Activated CD4-positive, alpha-beta T cell treated with anti-CD3 and anti-CD28 coated beads, Interleukin-2, Interleukin-4, amounts not matched to agents 100 ng/mL and 50 ng/mL, durations not matched to agents 16 hours and 8 hours (primary cell): ENCODE measurements at places on chromosomes 12 and 14.

DNA sequence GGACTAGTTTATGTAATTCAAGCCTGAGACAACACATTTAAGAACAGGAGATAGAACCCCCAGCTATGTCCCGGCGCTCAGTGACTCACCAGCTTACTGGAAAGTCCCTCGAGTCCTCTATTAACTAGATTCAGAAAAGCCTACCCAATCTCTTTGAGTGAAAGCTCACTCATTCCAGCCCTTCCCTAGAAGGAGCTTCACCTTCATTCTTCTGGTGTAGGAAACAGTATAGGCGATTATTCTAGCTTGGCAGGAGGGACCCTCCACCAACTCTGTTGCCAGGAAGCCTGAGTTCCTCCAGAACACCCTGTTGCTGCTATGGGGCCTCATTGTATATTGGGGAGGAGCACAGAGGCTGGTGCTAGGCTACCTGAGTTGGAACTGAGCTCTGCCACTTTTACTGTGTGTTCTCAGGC is 57.2 kb upstream of the AEBP2 start:
- DNase-seq: peak; percentile 73

- DNase-seq: no peak
These were observed 47.1 kb downstream of the NCOR2 start for GRCh38 chr12:124520265-124520701.

DNA sequence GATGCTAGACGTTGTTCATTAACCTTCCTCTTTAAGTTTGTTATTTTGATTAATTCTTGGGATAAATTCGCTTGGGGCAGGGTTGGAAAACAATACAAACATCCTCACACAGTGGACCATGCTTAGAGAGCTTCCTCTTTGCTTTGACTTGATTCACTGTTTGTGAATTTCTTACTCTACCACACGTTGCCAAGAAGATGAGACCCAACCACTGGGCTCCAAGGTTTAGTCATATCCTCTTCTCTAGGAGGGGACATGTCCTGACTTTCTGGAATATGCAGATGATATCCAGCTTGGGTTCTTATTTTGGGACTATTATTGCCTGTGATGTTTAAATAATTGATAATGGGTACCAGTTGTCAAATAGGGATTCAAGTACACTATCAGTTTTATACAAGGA is 428.2 kb downstream of the ATP23 start:
- no peak for DNase-seq

GRCh38 chr12:24551163-24551786 is 397.6 kb downstream of the BCAT1 start:
- DNase-seq: no peak

DNA sequence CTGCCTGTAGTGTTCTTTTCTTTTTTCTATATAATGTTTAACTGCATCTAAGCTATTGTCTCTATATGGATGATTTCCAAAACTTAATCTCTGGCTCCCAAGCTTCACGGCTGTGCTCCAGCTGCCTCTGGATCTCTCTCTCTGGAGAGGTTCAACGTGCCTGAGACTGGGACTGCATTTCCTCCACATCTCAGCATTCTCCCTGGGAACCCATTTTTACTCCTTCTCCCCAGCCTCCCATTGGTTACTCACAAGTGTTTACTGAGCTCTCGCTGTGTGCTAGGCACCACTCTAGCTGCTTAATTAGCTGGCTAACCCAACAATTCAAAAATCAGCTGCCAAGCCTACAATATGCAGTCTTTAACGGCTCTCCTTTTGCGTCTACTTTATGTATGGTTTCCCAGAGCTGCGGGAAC is 34.7 kb downstream of the FBXL14 start:
- no peak for DNase-seq

GRCh38 chr14:50447461-50447860 is 50.8 kb upstream of the CDKL1 start:
- DNase-seq: no peak

- DNase-seq: no peak
These were observed 19.7 kb upstream of the IFT81 start for GRCh38 chr12:110104188-110105094.

- no peak for DNase-seq
These were observed 4.4 kb downstream of the LGALS3 start for GRCh38 chr14:55133416-55133815.

- DNase-seq: no peak
These were observed 149.0 kb upstream of the PRMT8 start for GRCh38 chr12:3342051-3342450.

GRCh38 chr12:11853126-11853525 is 203.7 kb downstream of the ETV6 start:
- no peak for DNase-seq

- no peak for DNase-seq
These were observed 73.8 kb downstream of the DDX51 start for GRCh38 chr12:132070298-132070697.

GRCh38 chr12:111224186-111225066 is 144.5 kb downstream of the PHETA1 start:
- no peak for DNase-seq

- DNase-seq: peak; percentile 83
These were observed 155.5 kb downstream of the PRKCH start for GRCh38 chr14:61476754-61477410.

- DNase-seq: no peak
These were observed 48.9 kb upstream of the DLK1 start for GRCh38 chr14:100677554-100678468.

- DNase-seq: no peak
These were observed 837.3 kb upstream of the TMEM132C start for GRCh38 chr12:127429551-127430285.

GRCh38 chr14:103704708-103705107 is 10.5 kb downstream of the XRCC3 start:
- no peak for DNase-seq

DNA sequence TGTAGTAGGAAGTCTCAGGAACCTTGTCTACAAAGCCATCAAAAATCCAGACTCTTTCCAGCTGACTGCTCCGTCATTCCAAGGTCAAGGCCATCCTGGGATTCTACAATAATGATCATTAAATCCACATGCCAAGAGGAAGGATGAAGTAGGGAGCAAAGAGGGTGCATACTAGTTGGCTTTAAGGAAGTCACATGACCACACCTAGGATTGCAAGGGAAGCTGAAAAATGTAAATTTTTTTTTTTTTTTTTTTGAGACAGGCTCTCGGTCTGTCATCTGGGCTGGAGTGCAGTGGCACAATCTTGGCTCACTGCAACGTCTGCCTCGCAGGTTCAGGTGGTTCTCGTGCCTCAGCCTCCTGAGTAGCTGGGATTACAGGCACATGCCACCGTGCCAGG is 7.3 kb upstream of the MRPL42 start:
- no peak for DNase-seq

- no peak for DNase-seq
These were observed 33.5 kb downstream of the A2ML1 start for GRCh38 chr12:8855891-8856290.

GRCh38 chr14:86057018-86057667 is 527.2 kb downstream of the FLRT2 start:
- peak; percentile 32 for DNase-seq

DNA sequence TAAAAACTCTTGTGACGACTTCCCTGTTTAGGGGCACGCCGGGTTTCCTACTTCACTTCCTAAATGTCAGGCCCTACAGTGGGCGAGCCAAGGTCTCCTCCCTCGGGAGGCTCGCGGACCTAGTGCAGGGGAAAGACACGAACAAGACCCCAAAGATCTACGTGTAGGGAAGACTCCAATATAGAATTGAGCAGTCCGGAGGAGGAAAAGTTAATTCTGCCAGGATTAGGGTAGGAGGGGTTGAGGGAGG is 564 bp downstream of the ATXN3 start:
- DNase-seq: no peak

DNA sequence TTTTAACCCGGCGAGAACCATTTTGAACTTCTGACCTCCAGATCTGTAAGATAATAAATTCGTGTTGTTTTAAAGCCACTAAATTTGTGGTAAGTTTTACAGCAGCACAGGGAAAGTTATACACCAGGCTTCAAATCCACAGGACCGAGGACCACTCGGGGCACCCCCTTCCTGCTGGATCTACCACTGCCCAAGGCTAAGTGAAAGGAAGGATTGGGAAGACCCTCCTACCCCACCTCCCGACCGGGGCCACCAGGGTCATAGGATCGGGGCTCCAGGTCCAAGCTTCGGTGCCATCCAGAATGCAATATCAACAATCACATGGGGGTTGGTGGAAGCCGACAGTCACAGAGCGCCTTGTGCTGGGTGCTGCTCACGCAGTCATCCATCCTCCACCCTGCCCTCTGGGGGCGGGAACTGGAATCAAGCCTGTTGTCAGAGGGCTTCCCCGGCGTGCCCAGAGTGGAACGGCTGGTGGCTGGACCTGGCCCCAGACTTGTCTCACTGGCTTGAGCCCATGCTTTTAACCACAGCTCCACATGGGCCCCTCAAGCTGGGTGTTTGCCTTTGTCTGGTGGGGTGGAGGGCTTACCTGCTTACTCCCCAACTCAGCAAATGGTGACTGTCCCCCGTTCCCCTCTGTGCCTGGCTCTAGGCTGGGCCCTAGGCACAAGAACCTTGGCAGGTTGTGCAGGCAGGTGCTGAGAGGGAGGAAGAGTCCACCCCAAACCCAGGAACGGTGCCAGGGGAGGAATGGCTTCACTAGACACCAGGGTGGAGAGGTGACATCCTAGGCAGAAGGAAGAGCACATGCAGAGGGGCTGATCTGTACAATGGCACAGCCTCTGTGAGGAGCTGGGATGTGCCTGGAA is 180.3 kb upstream of the RTL1 start:
- DNase-seq: no peak

DNA sequence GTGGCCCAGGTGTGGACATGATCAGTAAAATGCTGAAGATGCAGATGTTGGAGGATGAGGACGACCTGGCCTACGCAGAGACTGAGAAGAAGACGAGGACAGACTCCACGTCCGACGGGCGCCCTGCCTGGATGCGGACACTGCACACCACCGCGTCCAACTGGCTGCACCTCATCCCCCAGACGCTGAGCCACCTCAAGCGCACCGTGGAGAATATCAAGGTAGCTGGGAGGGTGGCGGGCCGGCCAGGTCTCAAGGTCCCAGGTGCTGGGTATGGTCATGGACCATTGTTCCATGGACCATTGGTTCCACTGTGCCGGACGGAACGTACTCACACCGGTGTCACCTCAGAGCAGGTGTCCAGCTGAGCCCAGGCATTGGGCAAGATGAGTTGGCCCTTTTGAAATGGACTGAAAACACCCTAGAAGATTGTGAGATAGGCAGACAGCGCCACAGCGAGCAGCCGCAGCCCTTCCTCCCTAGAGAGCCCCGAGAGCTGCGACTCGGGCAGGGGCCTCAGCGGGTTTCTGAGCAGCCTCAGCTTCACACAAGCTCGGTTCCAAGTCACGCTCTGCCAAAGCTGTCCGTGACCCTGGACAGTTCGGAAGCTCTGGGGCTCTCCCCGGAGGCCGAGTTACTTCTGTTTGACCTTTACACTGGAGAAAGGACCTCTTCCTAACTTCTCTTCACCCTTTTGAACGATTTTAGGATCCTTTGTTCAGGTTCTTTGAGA is 38.9 kb downstream of the HSP90AA1 start:
- DNase-seq: no peak

- no peak for DNase-seq
These were observed 308.2 kb downstream of the EMP1 start for GRCh38 chr12:13504736-13505135.

DNA sequence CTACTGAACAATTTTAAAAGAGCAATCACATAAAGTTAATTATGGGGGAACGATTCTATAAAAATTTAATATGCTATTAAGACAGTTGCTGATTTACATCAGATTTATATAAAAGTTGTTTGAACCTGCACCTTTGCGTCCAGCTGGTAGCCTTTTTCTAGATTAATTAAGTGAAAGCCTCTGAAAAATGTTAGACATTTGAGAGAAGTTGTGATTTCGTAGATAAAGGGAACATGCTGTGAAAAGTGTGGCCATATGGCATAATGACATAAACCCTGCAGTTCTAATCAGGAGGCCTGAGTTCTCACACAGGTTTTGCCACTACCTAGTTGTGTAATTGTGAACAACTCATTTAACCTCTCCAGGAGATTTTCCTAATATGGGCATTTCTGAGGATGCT is 187.2 kb downstream of the TMTC2 start:
- no peak for DNase-seq

DNA sequence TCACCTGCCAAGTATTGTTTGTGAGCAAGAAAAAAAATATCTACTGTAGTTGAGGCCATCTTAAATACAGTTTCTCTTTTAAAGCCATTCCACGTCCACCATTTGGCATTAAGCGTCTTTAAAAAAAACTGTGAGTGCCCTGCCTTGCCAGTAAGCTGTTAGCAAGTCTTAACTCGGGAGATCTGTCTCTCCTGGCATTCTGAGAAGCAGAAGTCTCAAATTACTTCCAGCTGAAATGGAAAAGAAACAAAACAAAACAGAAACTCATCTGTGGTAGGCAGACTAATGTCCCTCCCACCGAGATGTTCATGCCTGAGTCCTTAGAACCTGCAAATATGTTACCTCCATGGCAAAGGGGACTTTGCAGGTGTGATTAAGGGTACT is 126.2 kb downstream of the CRADD start:
- no peak for DNase-seq

DNA sequence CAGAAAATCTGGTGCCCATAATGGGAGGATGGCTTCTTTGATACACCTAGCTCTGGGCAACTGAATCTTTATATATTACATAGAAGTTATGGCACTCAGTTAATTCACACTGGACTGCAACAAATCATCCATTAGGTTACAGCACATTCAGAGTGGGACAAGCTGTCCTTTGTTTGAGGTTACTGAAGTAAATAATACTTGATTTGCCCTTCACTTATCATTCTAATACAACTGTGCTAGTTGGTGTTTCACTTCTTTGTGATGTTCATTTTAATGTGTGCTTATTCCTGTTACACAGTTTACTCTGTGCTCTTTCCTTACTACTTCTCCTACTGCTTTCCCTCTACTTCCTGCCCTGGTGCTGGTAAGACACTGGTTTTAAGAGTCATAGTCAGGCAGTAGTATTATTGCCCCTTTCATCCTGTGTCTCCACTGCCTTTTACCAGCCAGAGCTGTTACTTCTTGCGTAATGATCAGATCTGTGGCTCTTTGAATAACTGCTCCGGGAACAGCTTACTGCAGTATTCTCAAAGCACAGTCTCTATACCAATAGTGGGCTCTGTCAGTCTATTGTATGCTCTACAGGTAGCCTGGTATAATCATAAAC is 36.4 kb upstream of the GXYLT1 start:
- DNase-seq: no peak

DNA sequence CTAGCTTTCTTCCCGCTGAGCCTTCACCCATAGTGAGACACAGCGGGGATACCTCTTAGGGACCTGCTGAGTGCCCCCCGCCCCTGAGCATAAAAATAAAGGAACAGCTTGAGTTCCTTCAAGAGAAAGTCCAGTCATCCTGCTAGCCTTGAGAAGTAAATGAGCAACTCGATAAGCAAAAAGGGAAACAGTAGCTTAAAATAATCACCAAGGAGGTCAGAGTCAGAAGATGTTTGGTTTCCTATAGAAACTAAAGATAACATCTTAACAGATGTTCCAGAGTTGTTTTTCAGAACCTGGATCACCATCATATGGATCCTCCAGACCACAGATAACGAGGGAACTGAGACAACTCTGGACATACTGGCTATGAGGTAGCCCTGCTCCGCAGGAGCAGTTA is 94.0 kb downstream of the BCAT1 start:
- no peak for DNase-seq

- peak; percentile 67 for DNase-seq
These were observed 545.1 kb upstream of the ATP2B1 start for GRCh38 chr12:90253674-90254181.
